Putamen (tissue), 1 donor: ENCODE measurements at places on chromosomes 1 and 21.

DNA sequence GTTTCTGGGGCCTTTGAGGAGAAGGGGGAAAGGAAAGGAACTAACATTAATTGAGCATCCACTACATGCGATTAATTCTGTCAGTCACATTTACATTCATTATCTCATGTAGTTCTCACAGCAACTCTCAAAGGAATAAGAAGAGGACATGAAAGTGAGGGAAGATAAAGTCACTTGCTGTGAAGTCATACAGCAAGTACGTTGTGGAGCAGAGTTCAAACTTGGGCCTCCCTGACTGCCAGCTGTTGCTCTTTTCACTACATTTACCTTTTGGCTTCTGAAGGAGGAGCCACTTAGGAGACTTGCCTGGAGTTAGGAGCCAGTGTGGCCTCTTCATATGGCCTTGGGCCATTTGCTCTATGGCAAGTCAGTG is 6.2 kb downstream of the ZNF691 start:
- DNase-seq: no peak

- no peak for DNase-seq
These were observed 76.9 kb downstream of the FH start for GRCh38 chr1:241442686-241443085.

DNA sequence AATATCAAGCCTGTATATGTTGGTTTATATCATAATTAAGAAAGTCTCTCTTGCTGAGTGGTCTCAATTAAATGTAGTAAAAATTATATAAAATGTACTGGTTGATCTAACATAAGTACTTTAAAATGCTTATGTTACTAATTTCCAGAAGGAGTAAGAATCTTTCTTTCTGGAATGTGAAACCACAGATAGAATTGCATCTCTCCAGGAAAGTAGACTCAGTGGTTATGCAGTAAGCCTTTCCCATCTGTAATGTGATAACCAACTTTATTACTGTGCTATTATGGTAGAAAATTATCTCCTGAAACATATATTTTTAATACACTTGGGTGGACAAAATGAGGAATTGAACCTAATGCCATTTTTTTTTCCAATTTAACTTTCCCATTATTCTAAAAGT is 8.9 kb upstream of the RALGPS2 start:
- DNase-seq: no peak

DNA sequence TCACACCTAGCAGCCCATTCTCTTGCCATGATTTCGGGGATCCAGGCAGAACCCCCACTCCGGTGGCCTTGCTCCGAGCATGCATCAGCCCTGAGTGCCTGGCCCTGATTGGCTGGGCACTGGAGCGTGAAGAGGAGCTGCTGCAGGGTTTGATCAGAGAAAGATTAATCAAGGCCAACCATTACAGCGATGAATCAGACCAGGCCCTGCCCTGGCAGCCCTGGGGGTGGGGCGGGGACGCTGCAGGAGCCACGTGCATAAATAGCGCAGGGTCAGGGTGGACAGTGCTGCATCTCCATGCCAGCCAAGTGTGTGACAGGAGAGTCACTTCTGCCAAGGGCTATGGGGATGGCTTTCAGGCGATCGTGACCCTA is 3.4 kb upstream of the FAM131C start:
- DNase-seq: no peak

GRCh38 chr1:58652651-58653184 is 47.1 kb downstream of the MYSM1 start:
- DNase-seq: peak; percentile 83

- DNase-seq: no peak
These were observed 2.1 kb upstream of the A3GALT2 start for GRCh38 chr1:33322870-33323585.

GRCh38 chr1:200873671-200874397 is 1.1 kb downstream of the GPR25 start:
- DNase-seq: no peak

GRCh38 chr1:11740258-11741192 is 4.6 kb downstream of the AGTRAP start:
- no peak for DNase-seq

GRCh38 chr1:218347336-218347722 is 2.2 kb downstream of the TGFB2 start:
- no peak for DNase-seq

DNA sequence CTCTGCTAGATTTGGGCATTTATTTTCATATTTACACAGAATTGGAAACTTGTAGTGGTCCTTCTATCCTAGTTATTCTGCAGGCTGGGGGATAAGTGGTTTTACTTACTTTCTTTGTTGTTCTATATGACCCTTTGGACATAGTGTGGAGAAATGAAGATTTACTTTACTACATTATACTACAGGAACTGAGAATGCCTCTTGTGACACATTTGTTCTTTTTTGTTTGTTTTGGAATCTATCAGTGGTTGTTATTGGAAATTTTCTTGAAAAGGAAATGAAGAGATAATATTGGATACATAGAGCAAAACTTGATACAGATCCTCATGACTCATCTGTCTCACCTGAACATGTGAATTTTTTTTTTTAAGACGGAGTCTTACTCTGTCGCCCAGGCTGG is 146.1 kb upstream of the DPYD start:
- DNase-seq: no peak

DNA sequence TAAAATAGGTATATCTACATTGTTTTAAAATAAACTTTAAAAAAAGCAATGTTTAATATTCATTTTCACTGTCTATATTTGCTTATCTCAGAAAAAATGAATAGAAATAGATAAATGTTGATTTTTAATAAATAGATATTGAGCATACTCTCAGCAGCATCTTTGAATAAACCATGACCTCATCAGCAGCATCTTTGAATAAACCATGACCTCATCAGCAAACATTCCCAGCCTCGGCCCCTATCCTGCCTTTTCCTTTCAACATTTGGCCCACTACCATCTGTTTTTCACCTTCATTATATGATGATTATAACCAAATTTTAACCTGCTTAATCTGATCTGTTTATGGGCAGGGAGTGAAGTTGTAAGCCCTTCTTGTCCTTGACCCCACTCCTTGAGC is 148.7 kb upstream of the SAMSN1 start:
- no peak for DNase-seq

DNA sequence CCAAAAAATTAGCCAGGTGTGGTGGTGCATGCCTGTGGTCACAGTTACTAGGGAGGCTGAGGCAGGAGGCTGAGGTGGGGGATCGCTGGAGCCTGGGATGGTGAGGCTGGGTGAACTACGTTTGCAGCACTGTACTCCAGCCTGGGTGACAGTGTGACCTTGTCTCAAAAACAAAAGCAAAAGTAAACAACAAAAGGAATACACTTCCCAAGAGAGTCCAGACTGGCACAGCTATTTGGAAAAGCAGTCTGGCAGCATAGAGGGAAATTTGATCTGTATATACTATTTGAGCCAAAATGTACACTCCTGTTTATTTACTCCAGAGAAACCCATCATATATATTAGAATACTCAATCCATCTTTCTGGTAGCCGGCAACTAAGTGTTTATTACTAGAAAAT is 107.0 kb upstream of the HMCN1 start:
- DNase-seq: no peak

- no peak for DNase-seq
These were observed 142.6 kb downstream of the DENND1B start for GRCh38 chr1:197632651-197633050.

- DNase-seq: no peak
These were observed 999.5 kb downstream of the NCAM2 start for GRCh38 chr21:21997390-21998333.

GRCh38 chr21:39441502-39442475 is 3.8 kb downstream of the LCA5L start:
- DNase-seq: peak; percentile 33

GRCh38 chr1:177444997-177445746 is 274.4 kb downstream of the BRINP2 start:
- no peak for DNase-seq

DNA sequence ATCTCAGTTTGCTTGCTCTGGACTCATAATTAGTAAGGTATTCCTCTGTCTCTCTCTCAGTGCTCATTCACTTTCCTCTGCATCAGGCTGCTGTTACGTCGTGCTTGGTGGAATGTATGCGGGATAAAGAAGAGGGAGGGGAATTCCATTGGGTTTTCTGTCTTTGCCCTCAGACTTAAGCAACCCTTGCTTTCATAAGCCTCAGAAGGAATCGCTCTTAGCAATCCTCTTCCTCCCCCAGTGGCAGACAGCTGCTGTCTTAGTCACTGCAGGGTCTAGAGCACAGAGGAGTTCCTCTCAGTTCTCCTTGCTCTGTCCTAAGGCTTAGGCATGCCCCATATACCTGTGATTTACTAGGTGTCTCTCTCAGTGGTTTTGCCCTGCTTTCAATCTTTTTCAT is 19.1 kb upstream of the NTMT2 start:
- DNase-seq: no peak

DNA sequence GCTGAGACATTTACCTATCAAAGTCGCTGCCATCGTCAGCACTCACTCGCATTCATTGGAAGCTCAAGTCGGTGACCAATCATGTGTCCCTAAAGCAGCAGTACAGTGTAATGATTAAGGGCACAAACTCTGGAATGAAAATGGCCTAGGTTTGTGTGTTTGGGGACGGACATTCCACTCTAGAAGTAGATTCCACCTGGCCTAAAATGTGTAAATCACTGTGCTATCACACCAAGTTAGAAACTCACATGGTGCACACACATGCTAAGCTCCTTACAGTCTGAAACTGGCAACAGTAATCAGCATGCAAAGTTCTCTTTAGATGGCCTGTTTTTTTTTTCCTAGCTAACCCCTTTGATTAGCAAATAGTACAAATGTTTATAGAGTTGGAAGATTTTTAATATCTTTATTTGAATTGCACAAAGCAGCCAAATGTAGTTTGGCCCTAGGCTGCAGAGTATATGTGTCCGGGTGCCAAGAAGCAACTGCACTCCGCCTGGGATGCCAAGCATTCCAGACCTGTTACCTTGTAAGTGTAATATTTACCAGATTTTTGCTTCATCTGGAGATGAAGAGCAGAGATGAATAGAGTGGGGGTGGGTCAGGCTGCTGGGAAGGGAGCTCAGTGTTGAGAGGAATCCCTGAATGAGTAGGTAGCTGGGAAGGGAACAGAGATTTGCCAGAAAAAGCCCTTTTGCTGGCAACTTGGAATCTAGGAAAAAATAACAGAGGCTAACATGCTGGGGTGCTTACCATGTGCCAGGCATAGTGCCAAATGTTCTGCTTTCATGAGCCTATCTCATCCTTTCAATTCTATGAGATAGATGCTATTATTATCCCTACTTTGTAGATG is 35.2 kb downstream of the TGFB2 start:
- no peak for DNase-seq

GRCh38 chr1:66982561-66983260 is 57.9 kb downstream of the MIER1 start:
- no peak for DNase-seq

DNA sequence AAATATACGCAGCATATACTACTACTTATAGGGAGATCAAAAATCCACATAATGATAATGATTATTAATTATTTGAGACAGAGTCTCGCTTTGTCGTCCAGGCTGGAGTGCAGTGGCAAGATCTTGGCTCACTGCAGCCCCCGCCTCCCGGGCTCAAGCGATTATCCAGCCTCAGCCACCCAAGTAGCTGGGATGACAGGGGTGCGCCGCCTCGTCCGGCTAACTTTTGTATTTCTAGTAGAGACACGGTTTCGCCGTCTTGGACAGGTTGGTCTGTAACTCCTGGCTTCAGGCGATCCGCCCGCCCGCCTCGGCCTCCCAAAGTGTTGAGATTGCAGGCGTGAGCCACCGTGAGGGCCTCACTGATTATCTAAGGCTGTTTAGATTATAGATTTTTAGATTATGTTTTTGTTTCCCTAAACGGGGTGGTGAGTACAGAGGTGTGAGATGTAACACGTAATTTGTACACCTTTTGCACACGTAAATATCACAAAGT is 548 bp upstream of the SLC25A33 start:
- no peak for DNase-seq

DNA sequence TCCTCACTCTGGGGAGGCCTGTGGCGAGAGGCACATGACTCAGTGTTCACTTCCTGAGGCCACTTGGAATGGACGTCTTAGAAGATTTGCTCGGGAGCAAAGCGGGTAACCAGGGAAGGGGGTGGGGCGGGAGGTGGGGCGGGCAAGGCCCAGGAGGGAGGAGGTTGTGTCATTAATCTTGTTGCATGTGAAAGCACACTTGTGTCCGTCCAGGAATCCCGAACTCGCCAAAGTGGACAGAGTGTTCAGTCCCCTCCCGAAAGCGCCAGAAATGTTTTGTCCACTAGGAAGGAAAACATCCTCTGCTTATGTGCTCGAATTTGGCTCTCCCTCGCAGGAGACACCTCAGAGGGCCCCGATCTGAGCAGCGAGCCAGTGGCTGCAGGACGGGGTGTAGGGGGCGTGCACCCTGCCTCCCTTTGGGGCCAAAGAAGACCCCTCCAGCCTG is 84.2 kb downstream of the SPSB1 start:
- no peak for DNase-seq

DNA sequence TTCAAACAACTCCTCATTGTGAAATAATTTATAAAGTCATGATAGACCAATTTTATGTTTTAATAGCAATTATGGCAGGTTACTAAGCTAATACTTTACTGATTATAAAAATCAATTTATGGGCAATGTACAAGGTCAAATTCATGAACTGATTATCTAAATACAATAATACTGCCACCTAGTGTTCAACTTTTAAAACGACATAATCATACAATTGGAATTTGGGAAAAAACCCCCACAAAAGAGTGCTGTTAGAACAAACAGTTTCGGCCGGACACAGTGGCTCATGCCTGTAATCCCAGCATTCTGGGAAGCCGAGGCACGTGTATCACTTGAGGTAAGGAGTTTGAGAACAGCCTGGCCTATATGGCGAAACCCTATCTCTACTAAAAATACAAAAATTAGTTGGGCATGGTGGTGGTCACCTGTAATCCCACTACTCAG is 14.0 kb downstream of the GTF2B start:
- DNase-seq: no peak

DNA sequence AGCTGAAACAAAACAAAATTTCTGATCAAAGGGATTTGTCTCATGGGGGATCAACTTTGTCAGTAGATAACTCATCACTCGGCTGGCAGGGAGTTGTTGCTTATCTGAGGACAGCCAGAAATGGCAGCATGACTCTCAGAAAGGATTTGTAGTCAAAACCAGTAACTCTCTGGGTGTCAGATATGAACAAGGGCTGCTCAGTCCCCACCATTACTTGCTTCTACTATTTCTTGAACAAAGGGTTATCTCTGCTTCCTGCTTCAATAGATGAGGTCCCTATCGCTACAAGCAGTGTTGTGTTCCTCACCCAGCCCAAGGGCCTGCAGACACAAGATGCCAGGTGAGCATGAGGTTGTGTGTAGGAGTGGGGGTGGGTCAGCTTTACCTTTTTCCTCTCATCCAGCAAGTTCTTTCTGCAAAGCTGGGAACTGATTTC is 116.2 kb downstream of the PTBP2 start:
- no peak for DNase-seq

- peak; percentile 6 for DNase-seq
These were observed 35.2 kb downstream of the CCN1 start for GRCh38 chr1:85615586-85616363.

- no peak for DNase-seq
These were observed 29.0 kb downstream of the SPEN start for GRCh38 chr1:15876357-15877055.

- DNase-seq: no peak
These were observed 126.2 kb upstream of the COL6A1 start for GRCh38 chr21:45855248-45855811.
